ENCODE measurements at places on chromosomes 1 and 21.

DNA sequence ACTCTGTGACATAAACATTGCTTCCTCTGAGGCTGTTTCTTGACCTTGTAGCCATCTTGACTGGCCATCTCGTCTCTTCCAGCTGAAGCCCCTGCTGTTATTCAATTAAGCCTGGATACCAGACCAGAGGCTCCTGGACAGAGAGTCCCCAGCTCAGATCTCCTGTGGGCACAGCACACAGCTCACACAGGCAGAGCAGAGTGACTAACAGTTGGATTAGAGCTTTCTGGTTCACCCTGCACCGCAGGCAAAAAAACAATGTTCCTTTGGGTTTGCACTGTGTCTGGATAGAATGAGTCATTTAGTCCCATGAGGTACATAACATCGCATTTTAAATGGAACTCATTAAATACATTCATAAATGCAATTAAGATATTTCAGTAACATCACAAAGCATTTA, 33.4 kb upstream of the USH2A start:
- H3K27me3 ChIP-seq, result no peaks in the 10 kb centered on the region
- H3K27ac ChIP-seq, result peak overlapping the region; percentile 91
- peaks cover 66% of the 10 kb centered on the region for H3K4me1 ChIP-seq
- H3K4me3 ChIP-seq, result peak overlapping the region; percentile 78

DNA sequence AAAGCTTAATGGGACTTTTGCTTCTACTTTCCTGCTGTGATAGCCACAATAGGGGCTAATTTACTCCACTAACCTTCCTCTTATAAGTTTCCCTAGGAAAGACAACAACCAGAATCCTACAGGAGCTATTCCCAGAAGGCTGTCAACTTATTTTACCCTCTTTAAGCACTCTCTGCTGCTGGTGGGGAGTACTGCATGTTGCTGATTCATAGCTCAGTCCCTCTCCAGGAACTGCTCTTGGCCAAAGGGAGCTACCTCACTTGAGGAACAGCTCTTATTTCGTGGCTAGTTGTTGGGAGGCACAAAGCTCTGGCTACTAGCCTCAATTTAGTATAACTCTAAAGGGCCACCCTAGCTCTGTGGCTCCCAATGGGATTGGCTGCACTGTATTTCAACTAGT, 37.2 kb downstream of the ADSS2 start:
- H3K27ac ChIP-seq, result peak overlapping the region; percentile 56
- H3K27me3 ChIP-seq, result no peaks in the 10 kb centered on the region
- no peak overlapping the region for H3K4me3 ChIP-seq
- H3K4me1 ChIP-seq, result peaks cover 40% of the 10 kb centered on the region
- DNase-seq, result peak; percentile 73

DNA sequence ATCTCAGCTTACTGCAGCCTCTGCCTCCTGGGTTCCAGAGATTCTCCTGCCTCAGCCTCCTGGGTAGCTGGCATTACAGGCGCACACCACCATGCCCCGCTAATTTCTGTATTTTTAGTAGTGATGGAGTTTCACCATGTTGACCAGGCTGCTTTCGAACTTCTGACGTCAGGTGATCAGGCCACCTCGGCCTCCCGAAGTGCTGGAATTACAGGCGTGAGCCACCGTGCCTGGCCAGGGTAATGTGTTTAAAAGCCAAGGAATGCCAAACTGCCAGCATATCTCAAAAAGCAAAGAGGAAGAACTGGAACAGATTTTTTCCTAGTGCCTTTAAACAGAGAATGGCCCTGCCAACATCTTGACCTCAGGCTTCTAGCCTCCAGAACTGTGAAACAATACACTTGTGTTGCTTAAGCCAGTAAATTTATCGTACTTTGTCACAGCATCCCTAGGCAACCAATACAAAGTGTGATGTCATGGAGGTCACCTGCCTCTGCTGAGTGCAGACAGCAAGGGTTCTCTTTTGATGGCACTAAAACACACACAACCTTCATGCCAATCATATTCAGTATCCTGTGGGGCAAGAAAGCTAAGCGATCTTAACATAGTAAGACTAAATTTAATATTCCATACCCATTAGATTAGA, 858.3 kb upstream of the TMPRSS15 start:
- H3K27ac ChIP-seq, result no peak overlapping the region
- no peak overlapping the region for H3K4me3 ChIP-seq
- no peaks in the 10 kb centered on the region for H3K27me3 ChIP-seq
- DNase-seq, result no peak

DNA sequence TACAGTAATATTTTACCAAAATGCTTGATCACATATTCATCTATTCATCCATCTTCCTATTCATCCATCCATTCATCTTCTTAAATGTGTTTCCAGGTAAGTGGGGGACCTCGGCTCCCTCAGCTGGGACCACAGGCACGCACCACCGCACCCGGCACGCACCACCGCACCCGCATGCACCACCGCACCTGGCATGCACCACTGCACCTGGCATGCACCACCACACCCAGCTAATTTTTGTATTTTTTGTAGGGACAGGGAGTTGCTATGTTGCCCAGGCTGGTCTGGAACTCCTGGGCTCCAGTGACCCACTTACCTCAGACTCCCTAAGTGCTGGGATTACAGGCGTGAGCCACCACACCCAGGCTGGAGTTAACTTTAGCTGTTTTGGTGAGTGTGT, 21.2 kb downstream of the ACTRT2 start:
- no peaks in the 10 kb centered on the region for H3K36me3 ChIP-seq
- no peaks in the 10 kb centered on the region for H3K4me1 ChIP-seq
- no peak overlapping the region for H3K27ac ChIP-seq
- no peak for DNase-seq
- no peak overlapping the region for H3K4me3 ChIP-seq

GRCh38 chr1:32431736-32432400, 33.0 kb upstream of the ZBTB8B start:
- H3K27ac ChIP-seq, result no peak overlapping the region
- H3K4me3 ChIP-seq, result no peak overlapping the region
- no peaks in the 10 kb centered on the region for H3K36me3 ChIP-seq
- H3K27me3 ChIP-seq, result peaks cover 54% of the 10 kb centered on the region

DNA sequence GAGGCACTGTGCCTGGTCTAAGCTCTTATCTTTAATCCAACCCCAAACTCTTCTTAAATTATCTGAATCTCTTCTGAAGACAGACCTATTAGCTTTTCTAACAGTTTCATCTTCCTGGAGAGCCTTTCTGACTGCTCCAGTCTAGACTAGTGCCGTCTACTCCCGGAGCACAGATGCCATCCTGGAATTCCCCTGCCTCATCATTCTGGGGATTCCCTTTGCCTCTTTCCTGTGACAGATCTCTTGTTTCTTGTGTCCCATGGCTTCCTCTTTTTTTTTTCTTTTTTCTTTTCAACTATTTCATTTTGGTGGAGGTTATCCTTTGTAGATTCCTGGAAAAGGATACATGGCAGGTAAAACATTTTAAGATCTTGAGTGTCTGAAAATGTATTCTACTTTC, 11.7 kb downstream of the SEMA4A start:
- H3K27ac ChIP-seq, result no peak overlapping the region
- no peaks in the 10 kb centered on the region for H3K27me3 ChIP-seq
- H3K4me3 ChIP-seq, result no peak overlapping the region
